Suprapubic skin (tissue), 4 donors: ENCODE measurements at places on chromosomes 7 and 10.

- DNase-seq = no peak
These were observed 382.3 kb upstream of the MTPN start for GRCh38 chr7:136359333-136359903.

- no peak for DNase-seq
These were observed 186.4 kb downstream of the PDE1C start for GRCh38 chr7:31883761-31884164.

DNA sequence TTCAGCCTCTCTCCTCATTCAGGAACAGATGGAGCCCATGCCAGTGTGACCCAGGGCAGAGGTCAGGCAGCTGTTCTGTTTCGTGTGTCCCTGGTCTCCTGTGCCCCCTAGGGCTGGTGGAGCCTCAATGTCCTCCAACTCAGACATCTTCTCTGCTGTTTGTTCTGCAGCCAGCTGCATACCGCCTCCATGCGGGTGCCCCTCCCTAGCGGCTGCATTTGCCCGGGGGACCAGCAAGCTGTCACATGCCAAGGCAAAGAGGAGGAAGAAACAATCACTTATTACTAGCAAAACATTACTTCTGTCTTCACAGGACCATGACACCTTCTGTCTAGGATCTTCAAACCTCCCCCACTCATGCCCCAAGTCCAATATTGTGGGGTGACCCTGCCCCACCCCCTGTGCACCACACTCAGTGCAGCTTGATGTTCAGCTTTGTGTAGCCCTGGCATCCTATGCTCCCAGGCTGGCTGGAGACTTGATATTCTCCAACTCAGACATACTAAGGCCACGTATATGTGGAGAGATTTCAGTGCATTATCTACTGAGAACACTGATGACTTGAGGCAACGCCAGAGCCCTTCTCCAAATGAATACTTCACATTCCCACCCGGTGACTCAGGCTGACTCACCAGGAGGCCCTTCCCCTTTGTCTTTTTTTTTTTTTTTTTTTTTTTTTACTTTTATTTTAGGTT, 188.9 kb downstream of the SKIDA1 start:
- peak; percentile 77 for DNase-seq

DNA sequence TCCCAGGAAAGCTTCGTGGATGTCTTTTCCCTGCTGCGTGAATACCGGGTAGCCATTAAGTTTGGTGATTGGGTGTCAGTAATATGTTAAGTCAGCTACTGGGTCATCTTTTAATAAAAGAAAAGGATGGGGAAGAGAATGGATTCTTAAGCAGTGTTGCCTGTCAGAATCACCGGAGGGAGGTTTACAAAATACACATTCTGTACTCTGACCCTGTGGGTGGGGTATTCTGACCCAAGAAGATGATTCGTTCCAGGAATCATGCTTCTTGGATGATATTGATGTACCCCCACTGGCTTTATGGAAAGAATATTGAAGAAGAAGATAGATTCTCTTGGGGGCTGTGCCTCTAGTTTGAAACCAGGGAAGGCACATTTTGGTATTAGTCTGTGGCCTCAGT, 18.3 kb downstream of the SGPL1 start:
- no peak for DNase-seq

DNA sequence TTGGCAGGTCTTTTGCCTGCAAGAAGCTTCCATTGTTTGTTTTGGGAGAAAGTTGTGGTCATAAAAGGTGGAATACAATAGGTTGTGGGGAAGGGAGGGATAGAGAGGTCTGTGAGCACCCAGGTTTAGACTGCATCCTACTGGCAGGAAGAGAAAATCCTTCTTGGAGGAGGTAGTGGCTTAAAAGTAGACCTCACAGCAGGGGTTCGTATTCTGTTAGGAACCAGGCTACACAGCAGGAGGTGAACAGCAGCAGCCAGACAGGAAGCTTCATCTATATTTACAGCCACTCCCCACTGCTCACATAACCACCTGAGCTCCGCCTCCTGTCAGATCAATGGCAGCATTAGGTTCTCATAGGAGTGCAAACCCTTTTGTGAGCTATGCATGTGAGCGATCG, 245.3 kb downstream of the NSUN6 start:
- no peak for DNase-seq

DNA sequence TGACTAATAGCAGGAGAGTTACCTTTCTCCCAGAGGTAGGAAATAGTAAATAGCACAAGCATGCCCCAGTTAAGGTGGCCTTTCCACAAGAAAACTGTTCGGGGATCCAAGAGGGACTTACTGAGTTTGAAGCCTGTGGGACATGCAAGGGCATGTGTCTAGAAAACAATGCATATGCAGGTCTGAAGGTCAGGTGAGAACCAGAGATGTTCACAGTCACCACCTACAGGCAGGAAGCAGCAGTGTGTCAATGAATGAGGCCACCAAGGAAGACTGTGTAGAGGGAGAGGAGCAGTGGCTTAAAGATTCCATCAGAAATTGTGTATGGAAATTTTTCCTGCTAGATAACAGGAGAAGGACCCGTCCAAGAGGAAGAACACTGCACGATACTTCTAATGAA, 66.0 kb downstream of the CALD1 start:
- DNase-seq = no peak

- DNase-seq = no peak
These were observed 244.8 kb downstream of the BAMBI start for GRCh38 chr10:28922127-28922526.

- no peak for DNase-seq
These were observed 304.8 kb downstream of the LRMDA start for GRCh38 chr10:75736151-75736640.

DNA sequence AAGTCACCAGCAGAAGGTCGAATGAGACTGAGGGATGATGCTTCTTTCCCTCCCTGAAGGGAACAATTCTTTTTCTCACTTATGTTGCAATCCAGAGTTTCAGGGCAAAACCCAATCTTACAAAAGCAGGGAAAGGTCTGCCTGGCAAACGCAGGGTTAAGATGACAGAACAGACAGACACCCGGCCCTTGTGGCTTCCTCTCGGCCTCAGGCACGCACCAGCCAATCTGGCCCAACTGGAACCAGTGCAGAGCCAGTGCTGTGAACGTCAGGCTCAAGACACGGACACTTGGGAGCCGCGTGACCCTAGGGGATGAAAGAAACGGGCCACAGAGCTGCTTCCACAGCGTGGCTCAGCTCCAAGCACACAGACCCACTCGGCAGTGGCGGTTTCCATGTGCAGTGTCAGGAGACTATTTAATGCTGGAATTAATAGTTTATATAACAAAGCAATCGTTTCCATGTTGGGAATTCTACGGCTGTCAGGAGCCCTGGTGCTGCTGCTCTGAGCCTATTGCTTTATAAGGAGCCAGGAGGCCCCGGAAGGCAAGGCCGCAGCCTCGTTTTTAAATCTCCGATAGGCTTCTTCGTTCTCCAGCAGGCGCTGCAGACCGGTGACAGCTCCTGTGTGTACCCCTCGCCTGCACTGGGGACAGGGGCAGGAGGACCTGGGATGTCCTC, 198.4 kb downstream of the DIP2C start:
- DNase-seq = peak; percentile 88

DNA sequence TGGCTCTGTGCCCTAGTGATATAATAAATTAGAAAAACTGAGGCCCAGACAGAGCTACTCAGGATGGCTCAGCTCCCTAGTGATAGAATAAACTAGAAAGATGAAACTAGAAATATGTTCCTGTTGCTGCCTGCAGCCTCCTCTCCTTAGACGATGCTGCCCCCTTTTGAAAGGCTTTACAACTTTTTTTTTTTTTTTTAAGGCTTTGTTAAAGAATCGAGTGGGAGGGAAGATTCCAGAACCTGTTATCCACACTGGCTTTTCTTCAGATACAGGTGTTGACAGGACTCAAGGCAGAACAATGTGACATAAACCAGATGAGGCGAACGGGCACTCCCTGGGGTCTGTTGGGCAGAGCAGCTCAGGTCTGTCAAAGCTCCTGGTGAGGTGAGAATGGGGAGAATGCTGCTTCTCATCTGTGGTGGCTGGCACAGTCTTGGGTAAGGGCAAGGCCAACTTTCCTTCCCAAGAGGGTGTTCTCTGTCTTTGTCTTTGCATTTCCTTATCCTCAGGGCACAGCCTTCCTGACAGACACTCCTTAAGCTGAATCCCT, 175.1 kb downstream of the COBL start:
- DNase-seq = no peak

DNA sequence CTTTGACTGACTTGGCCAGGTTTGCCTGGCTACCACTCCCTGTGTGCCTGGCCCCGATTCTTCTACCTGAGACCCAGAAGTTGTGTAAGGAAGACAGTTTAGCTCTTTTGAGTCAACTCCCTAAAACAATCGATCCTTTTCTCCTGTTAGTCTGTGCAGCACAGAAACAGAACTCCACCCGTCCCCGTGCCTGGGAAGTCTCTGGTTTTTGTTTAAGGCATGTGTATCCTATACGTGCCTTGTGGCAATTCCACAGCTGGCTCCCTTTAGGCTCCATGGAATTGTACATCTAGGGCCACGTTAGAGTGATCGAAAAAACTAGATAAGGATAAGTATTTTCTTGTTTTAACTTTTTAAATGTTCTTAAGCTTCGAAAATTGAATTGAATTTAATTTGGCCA, 131.6 kb downstream of the BICC1 start:
- DNase-seq = no peak

GRCh38 chr7:50657912-50658311, 92.7 kb upstream of the DDC start:
- peak; percentile 50 for DNase-seq

DNA sequence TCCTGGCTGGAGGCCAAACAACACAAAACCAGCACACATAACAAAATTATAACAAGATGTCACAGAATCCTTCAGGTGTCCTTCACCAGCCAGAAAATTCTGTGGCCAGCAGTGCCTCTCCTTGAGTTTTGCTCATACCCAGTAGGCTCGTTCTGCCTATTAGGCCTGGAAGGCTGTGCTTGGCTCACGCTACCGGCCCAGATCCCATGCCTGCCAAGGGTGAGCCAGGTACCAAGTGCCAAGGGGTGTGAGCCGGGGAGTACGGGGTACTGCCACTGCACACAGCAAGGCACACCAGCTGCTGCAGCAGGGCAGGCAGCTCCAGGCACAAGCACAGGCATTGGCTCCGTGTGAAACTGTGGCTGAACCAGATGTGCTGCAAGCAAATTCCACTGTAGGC, 1562.0 kb downstream of the REEP3 start:
- no peak for DNase-seq

- no peak for DNase-seq
These were observed 701.4 kb downstream of the PARD3 start for GRCh38 chr10:34113504-34114225.

DNA sequence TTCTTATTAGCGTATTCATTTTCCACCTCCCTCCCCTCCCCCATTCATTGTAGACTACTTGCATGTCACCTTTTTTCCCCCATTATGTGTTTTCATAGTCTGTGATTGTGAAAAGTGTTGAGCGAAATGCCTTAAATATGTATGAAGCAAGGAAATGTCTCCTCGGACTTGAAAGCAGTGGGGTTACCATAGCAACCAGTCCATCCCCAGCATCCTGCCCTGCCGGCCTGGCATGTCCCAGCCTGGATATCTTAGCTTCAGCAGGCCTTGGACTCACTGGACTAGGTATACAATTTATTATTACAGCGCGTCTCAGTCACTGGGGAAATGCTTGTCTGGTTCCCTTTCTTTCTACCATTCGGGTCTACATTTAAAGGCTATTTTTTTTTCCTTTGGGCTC, 283.6 kb downstream of the BICC1 start:
- no peak for DNase-seq

DNA sequence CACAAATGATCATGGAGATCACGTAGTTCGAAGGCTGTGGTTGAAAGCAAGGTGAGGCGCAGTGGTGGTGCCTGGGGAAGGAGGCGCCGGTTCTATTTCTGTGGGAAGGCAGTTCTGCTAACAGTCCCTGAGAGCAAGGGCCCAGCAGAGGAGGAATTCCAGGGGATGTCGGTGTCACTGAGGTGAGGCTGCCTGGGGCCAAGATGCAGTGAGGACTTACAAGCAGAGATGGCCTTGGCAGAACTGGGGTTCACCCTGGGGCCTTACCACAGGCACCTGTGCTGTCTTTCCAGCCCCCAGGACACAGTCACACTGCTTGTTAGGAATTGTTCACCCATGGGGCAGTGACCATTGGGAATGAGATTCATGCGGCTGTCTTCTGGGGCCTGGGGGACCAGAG, 26.7 kb downstream of the GBX1 start:
- DNase-seq = no peak

DNA sequence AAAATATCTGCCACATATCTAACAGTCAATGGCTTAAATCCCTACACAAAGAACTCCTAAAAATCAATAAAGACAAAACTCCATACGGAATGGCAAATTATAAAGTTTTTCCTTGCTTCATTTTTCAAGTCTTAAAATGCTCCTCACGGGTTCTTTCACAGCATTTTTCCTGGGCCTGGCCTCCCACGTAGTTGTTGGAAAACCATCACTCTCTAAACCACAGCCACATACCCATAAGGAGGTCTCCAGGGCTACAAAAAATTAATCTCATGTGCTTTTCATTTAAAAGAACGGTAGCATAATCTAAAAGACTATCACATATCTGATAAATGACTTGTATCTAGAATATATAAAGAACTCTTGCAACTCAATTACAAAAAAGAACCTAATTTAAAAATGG, 2.9 kb downstream of the COA1 start:
- no peak for DNase-seq

DNA sequence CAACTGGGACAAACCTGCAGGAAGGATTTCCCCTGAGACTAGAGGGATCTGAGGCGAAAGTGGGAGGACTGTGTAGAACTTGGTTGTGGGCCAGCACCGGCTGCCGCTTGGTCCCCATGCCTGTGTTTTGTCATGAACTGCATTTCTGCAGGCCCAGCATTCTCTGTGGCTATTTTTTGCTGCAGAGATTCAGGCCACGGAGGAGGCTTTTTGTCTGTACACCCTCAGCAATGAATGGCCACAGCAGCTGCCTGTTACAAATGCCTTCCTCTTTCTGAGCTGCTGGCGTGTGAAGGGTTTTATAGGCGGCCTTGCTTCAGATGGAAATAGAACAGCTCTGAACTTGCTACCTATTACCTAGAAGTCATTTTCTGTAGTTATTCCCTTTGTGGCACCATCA, 164.4 kb downstream of the SH2D4B start:
- no peak for DNase-seq

GRCh38 chr10:4436103-4436502, 389.9 kb upstream of the AKR1E2 start:
- no peak for DNase-seq

DNA sequence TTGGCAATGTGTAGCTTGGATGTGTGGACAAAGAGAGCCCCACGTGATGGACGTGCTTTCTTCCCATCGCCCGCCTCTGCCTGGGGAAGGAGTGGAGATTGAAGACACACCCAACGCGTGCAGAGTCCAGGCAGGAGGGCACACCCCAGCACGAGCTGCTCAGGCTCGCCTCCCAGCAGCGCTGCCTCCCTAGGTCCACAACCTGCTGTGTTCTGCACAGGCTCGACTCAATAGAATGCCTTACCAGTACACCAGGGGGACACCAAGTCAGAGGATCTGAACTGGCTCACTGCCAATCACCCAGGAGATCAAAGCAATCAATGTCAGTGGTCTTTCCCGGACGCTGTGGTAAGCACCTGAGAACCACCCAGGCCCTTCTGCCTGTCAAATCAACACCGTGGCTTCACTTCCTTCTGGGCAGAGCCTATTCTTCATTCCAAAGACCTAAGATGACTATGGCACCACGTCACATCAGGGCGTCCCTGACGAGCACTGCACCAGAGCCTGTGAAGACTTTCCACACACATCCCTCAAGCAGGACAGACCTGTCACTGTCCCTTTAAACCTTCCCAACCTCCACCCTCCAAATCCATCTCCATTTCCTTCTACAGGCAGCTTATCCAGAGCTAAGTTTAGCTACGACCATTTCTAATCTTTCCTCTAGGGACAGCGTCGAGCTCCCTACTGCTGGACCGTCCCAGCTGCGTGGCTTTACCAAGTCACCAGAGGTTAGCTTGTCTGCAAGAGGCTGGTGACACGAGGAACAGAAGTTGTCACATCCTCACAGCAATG, 72.3 kb downstream of the AMZ1 start:
- peak; percentile 82 for DNase-seq

GRCh38 chr10:109939315-109939961, 16.1 kb upstream of the XPNPEP1 start:
- no peak for DNase-seq
